ENCODE measurements at places on chromosomes 3 and 15.

- no peak for DNase-seq
These were observed 26.7 kb upstream of the CCDC50 start for GRCh38 chr3:191302451-191302850.

- DNase-seq, result no peak
These were observed 12.1 kb downstream of the EPHB1 start for GRCh38 chr3:134807189-134807588.

DNA sequence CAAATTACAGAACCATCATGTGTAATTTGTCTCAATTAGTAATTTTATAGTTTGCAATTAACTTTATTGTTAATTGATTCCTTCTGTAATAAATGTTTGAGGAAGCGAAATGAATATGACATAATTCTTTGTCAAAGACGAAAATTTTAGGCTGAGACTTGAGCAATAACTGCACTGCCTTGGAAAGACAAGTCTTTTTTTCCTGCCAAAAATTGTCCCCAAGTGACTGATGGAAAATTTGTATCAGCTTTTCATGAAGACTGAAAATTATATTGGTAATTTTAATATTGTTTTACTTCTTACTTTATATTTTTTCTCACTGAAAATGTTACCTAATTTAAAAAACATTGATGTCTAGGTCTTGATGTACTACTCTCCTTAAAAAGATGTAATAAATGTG lies 622.6 kb downstream of the NLGN1 start:
- DNase-seq, result peak; percentile 45

- DNase-seq, result peak; percentile 87
These were observed 24.4 kb downstream of the MAGEF1 start for GRCh38 chr3:184687363-184688015.

DNA sequence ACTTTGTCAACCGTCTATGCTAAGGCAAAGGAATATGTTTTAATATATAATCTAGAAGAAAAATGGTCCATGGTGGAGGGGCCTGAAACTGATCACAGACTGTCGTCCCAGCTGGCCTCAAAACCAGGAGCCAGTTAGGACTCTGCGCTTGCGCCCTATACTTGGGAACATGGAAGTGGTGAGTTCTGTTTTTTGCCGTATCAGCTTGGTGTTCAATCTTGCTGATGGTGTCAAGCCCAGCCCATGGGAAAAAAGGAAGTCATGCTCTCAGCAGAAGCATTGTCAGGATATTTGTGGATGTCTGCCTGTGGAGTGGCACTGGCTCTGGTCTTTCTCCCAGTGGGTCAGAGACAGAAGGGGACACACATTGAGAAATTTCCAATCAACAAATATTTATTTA lies 342.0 kb upstream of the CTDSPL start:
- no peak for DNase-seq
